Adrenal gland (tissue), 19 donors: ENCODE measurements at places on chromosomes 6 and 20.

DNA sequence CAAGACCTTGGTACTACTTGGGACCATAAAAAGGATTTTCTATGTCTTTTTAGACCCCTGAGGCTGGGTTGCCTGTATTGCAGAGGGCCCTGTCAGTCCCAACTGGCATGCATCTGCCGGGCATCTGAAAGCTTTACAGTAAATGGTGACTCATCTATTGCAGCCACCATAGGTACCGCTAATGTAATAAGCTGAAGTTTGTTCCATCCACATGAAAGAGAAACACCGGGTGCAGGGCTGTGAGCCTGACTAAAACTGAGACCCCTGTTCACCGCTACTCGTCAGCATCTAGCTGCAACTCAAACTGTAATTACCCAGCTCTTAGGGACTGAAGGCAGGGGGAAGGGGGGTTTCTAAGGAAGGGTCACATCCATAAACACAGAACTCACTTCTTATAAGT, 49.5 kb downstream of the TRERF1 start:
- no peak for DNase-seq

DNA sequence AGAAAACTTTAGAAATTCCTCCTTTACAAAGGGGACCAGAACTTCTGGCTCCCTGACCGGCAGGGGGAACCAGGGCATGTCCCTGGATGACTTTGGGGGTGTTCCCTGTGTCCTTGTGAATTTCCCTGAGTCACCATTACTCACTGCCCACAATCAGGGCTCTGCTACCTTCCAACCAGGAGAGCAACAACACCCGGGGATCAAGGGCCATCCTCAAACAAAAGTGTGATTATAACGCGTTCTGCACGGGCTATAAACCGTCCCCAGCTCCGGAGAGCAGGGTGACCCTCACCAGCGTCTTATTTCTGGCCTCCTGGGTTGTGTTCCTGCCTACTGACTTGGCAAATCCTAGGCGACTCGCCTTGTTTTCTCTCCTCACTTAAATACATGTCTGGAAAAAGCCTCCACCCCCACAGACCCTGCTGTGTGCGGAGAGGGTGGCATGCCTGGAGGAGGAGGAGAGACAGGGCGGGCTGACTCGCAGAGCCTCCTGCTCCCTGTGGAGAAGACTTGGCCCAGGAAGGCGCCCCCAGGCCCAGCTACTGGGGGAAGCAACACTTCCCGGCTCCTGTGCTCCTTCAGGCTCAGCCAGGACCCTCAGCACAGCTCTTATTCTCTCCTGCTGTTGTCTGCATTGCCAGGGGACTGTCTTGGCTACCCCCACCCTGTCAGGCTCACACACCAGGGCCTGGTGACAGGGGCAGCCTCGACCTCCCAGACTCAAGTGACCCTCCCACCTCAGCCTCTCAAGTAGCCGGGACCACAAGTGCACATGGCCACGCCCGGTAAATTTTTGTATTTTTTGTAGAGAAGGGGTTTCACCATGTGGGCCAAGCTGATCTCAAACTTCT, 54.1 kb downstream of the FGD2 start:
- peak; percentile 83 for DNase-seq

- DNase-seq, result no peak
Measured at GRCh38 chr6:4957521-4958231, 46.2 kb downstream of the RPP40 start.

DNA sequence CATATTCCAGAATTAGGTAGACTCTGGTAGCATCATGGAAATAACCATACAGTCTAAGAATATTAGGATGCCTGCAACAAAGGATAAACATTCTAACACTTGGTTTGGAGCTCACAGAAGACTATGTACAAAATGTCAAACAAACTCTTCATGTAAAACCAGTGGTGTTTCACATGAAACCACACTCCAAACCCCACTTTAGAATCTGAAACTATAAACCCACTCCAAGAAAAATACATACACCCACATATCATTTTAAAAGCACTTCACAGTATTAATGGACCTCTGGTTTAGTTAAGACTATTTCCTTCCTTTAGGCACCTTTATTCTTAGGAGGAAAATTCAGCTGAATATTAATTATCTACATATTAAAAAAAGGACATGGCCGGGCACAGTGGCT, 10.5 kb downstream of the AURKA start:
- no peak for DNase-seq

GRCh38 chr6:150668900-150669302, 69.2 kb downstream of the PLEKHG1 start:
- DNase-seq, result no peak

- DNase-seq, result peak; percentile 63
Measured at GRCh38 chr6:45419571-45420082, 41.9 kb upstream of the SUPT3H start.

DNA sequence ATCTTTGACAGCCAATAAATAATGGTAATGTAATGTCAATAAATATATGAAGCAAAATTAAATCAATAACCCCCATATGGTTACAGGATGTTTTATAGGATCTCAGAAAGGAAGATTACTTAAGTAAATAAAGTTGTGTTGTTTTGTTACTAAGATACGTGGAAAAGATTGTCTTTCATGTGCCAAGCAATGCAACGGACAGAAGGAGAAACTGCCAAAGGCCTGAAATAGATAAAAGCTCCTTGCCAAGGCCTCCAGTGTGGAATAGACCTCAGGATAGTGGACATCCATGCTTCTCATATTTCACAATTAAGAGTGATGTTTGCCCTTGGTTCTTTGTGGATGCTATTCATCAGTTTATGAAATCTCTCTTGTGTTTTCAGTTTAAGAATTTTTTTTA, 16.4 kb upstream of the FNDC1 start:
- no peak for DNase-seq

- DNase-seq, result peak; percentile 75
Measured at GRCh38 chr20:1336699-1337367, 7.9 kb upstream of the SDCBP2 start.

GRCh38 chr6:160005861-160006540, 37.1 kb downstream of the IGF2R start:
- DNase-seq, result peak; percentile 70

- no peak for DNase-seq
Measured at GRCh38 chr20:39116020-39116419, 153.9 kb downstream of the DHX35 start.

GRCh38 chr6:113930183-113930582, 40.8 kb downstream of the HDAC2 start:
- DNase-seq, result no peak

DNA sequence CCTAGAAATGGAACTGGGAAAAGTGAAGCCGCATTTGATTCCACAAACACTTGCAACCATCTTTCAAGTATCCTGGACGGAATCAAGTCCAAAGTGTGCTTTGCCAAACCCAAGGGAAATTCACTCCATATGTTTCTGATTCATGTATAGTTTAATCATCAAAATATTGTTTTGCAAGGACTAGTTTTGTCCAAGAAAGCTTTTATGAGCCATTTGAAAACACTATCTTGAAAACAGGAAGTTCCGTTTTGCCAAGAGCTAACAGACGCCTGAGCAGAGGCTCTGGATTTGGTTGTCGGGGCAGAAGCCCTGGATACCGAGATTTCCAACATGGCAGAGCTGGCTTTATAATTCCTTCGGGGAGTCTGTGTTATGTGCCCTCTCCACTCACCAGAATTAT, 251.1 kb downstream of the PHACTR1 start:
- no peak for DNase-seq

GRCh38 chr6:118905851-118906250, 11.9 kb downstream of the ASF1A start:
- no peak for DNase-seq

GRCh38 chr20:64256282-64256935, 861 bp downstream of the PCMTD2 start:
- no peak for DNase-seq

DNA sequence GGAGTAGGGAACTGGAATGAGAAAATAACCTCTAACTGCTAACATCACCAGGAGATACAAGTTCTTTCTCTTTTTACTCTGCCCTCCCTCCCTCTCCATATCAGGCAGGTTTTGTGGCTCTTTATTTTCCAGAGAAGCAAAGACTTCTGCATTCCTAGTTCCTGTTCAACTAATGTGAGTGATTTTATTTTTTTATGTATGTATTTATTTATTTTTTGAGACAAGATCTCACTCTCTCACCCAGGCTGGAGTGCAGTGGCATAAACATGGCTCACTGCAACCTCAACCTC, 6.0 kb upstream of the IER3 start:
- DNase-seq, result no peak

- peak; percentile 34 for DNase-seq
Measured at GRCh38 chr6:17863901-17864754, 123.3 kb downstream of the KIF13A start.

GRCh38 chr20:50762045-50762422, 30.7 kb downstream of the PARD6B start:
- DNase-seq, result peak; percentile 29

DNA sequence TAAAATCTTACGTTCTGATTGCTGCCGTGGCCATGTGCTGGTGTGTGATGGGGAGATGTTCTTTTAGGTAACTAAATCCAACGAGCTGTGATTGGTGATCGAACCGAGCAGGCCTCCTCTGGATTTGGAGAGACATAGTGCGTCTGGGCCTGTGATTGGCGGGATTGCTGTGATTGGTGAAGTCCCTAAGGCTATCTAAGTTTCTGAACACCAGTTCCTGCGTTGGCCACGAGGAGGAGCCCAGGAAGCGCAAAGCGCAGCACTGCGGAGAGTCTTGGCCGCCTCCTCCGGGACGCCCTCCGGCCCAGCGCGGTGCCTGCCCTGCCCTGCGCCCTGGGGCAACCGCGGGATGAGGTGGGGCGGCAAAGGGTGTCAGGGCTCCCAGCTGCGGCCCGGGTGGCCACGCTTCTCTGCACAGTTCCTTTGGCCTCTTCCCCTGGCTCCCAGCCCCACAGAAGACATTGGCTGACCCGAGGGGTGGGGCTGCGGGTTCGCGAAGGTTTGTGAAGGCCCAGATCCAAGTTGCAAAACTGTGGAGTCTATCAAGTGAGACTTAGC, 33.0 kb downstream of the HNF4A start:
- DNase-seq, result peak; percentile 78

- DNase-seq, result peak; percentile 49
Measured at GRCh38 chr20:25223179-25223661, 24.7 kb upstream of the PYGB start.

DNA sequence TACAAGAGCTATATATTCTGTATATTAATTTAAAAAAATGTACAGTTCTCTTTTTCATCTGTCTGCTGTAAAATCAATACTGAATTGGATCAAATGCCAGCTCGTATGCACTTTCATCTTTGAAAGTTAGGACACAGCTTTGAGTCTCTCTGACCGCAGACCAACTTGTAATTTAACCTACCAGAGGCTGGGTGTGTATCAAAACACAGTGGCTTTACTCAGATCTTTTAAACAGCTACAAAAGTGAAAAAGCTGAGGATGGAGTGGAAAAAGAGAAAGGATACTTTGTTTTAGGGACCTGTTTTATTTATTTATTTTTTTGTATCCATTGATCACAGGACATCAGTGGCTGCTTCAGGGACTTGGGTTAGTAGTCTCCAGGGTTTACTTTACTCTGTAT, 44.1 kb downstream of the KIAA0408 start:
- no peak for DNase-seq

DNA sequence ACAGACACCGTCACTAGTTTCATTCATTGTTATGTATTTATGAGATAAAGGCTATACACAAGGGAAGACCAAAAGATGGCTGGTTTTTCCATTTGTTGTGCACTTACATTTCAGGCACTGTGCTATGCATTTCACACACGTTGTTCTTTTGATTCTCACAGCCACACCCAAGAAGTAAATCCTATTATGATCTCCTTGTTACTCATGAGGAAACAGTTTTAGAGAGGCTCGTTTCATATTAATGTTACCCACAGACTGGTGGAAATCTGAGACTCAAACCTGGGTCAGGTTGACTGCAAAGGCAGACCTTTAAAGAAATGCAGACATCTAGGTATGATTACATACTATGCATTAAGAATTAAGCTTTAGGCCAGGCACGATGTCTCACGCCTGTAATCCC, 34.9 kb downstream of the SHLD1 start:
- DNase-seq, result no peak

DNA sequence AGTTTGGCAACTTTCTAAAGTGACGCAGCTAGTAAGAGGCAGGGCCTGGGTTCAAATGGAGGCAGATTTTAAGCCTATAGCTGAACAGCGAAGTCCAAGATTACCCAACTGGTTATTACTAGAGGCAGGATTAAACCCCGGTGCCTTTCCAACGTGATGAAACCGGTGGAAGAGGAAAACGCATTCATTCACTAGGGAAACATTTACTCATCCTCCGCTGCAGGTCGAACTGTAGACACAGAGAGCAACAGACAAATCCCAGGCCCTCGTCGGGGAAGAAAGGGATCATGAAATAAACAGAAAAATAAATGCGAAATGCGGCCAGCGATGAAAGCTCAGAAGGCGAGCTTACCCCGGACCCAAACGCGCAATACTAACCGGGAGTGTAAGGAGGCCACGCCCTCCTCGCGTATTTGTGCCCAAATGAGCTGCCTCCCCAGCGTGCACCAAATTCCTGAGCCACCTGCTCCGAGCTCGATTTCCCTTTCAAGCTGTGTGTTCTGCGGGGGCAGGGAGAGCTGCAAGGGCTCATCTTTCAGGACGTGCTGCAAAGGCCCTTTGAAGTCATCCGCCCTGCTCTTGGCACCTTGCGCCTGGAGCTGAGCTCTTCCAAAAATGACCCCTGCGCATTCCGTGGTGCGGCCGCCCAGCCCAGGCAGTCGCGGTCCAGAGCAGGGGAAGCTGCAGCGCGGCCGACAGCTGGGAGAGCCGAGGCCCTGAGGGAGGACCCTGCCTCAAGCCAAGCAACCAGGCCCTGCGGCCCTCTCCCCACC, 46.9 kb downstream of the PDYN start:
- no peak for DNase-seq

GRCh38 chr6:142013287-142013686, 119.4 kb upstream of the GJE1 start:
- DNase-seq, result no peak

GRCh38 chr20:5654557-5654956, 95.6 kb upstream of the SHLD1 start:
- DNase-seq, result no peak

- DNase-seq, result peak; percentile 81
Measured at GRCh38 chr6:36829919-36830544, 9.2 kb downstream of the CPNE5 start.

DNA sequence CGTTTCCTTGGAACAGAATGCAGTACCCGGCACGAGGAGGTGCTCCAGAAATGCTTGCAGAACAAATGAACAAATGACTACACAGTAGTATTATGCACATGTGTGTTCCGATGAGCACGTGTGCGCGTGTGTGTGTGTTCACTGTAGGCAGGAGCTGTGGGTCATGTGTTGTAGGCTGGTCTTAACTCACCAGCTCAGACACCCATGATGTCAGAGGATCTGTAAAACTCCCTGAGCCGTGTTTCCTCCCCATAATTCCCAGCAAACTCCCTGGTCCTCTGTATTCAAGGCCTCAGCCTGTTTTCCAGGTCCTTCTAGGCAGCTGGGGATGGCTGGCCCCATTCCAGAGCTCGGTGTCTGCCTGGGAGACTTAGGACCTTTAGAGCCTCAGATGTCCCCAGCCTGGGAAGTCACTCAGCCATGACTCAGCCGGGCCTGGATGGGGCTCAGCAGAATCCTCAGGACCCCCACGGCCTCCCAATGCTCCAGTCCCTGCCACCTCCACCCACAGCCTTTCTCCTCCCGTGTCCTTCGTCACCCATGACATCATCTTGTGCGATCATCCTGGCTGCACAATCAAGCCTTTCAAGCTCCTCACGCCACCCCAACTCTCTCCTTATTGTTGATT, 475.0 kb upstream of the SULF2 start:
- no peak for DNase-seq
